NCI-H2107 (cell line): ENCODE measurements at places on chromosomes 12 and 14.

GRCh38 chr14:103801459-103801858 is 45.9 kb downstream of the PPP1R13B start:
- peak; percentile 58 for DNase-seq

GRCh38 chr14:99718031-99718810 is 34.1 kb downstream of the CYP46A1 start:
- DNase-seq, result peak; percentile 25

DNA sequence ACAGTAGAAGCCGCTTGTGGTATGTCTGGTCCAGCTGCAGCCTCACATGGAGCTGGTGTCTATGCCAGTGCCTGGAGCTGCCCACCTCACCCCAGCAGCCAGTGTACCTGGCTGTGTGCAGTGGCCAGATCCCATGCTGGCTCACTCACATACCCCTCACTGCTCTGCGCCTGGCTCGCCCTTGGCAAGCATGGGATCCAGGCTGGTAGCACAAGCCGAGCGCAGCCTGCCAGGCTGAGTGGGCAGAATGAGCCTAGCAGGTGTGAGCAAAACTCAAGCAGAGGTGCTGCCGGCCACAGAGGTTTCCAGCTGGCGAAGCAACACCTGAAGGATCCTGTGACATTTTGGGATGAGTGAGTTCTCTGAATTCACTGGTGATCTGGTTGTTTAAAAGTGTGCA is 5.0 kb upstream of the BTBD7 start:
- no peak for DNase-seq

- no peak for DNase-seq
Observed at GRCh38 chr12:87311206-87311605, 718.0 kb downstream of the C12orf50 start.

DNA sequence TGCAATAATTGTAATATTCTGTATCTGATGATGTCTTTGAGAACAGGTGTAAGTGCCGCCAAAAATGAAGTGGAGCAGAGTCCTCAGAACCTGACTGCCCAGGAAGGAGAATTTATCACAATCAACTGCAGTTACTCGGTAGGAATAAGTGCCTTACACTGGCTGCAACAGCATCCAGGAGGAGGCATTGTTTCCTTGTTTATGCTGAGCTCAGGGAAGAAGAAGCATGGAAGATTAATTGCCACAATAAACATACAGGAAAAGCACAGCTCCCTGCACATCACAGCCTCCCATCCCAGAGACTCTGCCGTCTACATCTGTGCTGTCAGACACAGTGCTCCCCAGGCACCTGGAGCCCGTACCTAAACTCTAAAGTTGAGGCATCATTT is 268.7 kb downstream of the DAD1 start:
- DNase-seq, result no peak

DNA sequence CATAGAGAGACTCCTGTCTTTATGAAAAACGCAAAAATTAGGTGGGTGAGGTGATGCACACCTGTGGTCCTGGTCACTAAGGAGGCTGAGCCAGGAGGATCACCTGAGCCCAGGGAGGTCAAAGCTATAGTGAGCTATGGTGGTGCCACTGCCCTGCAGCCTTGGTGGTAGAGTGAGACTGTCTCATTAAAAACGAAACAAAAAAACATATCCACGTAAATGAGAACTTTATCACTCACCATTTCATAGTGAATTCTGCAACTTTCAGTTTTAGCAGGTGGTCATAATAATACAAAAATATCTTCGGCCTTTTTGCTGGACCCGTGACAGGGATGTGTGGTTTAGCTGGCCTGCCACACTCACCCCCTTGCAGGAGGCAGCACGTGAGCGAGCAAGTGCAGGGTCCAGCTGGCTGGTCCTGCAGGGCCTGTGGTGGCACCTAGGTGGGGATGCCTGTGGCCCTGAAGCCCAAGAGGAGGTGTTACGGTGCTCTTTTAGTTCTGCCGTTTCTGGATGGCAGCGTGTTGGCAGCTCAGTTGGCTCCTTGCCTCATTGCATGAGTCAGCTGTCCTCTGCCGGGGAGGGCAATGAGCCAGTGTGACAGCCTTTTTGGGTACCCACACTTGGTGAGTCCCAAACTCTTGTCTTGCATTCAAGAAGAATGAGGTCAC is 1330.7 kb upstream of the TMEM132C start:
- DNase-seq, result no peak

DNA sequence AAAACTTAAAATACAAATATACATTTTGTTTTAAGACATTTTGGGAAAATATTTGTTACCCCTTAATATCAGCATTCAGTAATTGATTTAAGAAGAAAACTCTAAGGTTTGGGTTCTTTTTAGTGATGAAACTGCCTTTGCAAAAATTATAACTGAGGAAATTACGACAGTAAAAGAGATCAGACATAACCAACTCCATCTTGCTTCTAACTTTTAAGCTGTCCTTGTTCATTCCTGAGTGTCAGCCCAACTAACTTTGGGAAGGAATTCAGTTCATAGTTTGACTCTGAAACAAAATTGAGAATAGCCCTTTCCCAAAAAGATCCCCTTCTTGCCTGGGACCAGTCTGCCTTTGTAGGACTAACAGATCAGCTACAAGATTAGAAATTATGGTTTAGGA is 93.0 kb downstream of the TMTC1 start:
- no peak for DNase-seq

- DNase-seq, result no peak
Observed at GRCh38 chr14:23058654-23059504, 1.6 kb upstream of the CDH24 start.

DNA sequence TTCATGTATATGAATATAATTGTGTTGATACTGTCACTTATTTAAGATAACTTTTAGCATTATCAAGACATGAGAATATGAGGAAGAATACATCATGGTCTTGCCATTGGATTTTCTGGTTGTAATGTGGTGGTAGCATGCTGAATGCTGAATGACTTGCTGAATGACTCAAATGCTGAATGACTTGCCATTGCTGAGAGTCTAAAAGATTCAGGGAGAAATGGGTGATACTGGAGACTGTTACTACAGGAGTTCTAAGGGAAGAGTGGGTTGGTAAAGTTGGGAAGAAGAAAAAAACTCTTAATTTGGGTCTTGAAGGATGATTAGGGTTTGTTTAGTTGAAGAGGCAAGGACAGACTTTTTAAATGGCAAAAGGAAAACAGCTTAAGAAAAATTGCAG is 72.1 kb upstream of the MANSC4 start:
- DNase-seq, result no peak

DNA sequence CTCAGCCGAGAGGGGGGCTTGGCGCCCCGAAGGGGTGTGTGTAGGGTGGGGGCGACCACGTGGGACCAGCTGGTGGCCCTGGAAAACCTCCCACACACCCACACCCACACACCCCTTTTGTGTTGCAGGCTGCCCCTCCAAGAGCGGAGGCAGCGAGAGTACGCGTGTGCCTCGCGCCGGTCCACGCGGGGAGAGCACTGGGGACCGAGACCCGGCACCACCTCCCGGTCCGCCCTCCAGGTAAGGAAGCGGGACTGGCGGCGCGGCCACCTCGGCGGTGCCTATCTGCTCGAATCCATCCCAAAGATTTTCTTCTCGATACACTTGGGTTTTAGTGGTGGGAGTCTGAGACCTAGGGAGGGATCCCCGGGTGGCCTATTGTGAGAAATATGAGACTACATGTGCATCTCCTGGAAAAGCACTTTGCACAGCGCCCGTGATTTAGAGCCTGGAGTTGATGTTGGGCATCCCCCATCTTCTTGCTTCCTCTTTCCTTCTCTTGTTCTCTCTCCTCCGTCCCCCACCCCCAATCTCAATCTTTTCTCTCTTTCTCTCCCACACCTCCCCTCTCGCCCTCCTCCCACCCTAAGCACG is 393 bp downstream of the SYT1 start:
- no peak for DNase-seq

- DNase-seq, result no peak
Observed at GRCh38 chr14:95382747-95383146, 63.0 kb upstream of the CLMN start.

GRCh38 chr14:68678471-68678870 is 114.4 kb downstream of the ZFP36L1 start:
- no peak for DNase-seq

- no peak for DNase-seq
Observed at GRCh38 chr12:53380794-53381730, 1.1 kb downstream of the SP1 start.

- DNase-seq, result no peak
Observed at GRCh38 chr12:13126494-13126893, 23.0 kb upstream of the GSG1 start.

DNA sequence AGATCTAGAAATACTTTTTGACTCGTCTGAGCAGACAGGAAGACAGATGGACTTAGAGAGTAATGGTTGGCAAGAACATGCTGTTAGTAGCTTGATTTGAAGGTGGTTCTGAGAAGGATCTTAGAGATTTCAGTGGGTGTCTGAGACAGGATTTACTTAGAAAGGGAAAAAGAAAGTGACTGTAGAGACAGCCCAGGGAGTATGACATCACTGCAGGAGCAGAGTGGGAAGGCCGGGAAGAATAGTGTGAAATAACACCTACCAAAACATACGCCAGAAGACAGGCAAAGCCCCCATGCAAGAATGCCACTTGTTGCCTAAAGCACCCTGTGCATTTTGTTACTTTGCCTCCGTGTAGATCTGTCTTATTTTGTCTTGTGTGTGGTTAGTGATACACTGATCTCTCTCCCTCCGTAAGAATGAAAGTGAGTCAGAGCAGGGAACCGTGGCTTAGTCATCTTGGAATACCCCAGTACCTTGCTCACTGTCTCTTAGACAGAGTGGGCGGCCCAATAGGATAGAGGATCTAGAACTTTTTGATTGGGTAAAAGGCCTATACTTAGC is 161.3 kb upstream of the IFNG-AS1 start:
- no peak for DNase-seq

- peak; percentile 84 for DNase-seq
Observed at GRCh38 chr14:91154851-91155625, 41.2 kb downstream of the DGLUCY start.

GRCh38 chr12:116165036-116165425 is 112.5 kb downstream of the MED13L start:
- no peak for DNase-seq
